ENCODE measurements at places on chromosomes 1 and 21. TPM values are rescaled to one million over a fixed set of nuclear protein-coding genes. Genes with fewer than 3 reads are reported as not detected.

Gene HLCS
- total RNA-seq = 21.6 TPM

Gene ELAPOR1
- 2.0 TPM for total RNA-seq

DNA sequence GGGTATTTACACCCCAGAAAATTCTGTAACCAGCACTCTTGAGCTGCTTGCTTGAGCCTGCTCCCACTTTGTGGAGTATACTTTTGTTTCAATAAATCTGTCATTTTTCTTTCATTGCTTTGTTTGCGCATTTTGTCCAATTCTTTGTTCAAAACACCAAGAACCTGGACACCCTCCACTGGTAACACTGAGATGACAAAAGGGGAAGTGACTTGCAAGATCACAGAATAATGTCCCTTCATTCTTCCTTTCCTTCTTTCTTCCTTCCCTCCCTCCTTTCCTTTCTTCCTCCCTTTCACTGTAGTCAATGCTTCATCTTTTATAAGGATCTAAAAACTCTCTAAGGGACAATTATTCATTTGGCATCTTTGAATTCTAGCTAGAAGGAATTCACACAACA is 134.5 kb upstream of the MAP1LC3C start:
- H3K27me3 ChIP-seq = peaks cover 5% of the 10 kb centered on the region
- H3K4me3 ChIP-seq = no peak overlapping the region
- no peak for DNase-seq
- H3K27ac ChIP-seq = no peak overlapping the region
- H3K36me3 ChIP-seq = no peaks in the 10 kb centered on the region

GRCh38 chr21:18253221-18253620 is 8.6 kb downstream of the CHODL start:
- no peak overlapping the region for H3K4me3 ChIP-seq
- H3K4me1 ChIP-seq = no peaks in the 10 kb centered on the region
- no peaks in the 10 kb centered on the region for H3K27me3 ChIP-seq
- H3K27ac ChIP-seq = no peak overlapping the region
- no peak for DNase-seq
- no peaks in the 10 kb centered on the region for H3K36me3 ChIP-seq

Gene SPRR3
- 0.57 TPM for total RNA-seq

GRCh38 chr21:42841156-42841915 is 38.0 kb downstream of the WDR4 start:
- no peaks in the 10 kb centered on the region for H3K36me3 ChIP-seq
- no peak overlapping the region for H3K4me3 ChIP-seq

Gene PMVK
- 27.1 TPM for total RNA-seq

- H3K36me3 ChIP-seq = no peaks in the 10 kb centered on the region
- no peak overlapping the region for H3K27ac ChIP-seq
- H3K27me3 ChIP-seq = no peaks in the 10 kb centered on the region
- no peak for DNase-seq
- H3K4me3 ChIP-seq = no peak overlapping the region
- H3K4me1 ChIP-seq = peaks cover 17% of the 10 kb centered on the region
Observed at GRCh38 chr1:214542275-214543199, 8.9 kb downstream of the PTPN14 start.

Gene S1PR1
- 0.15 TPM for total RNA-seq

Gene HNRNPR
- 198 TPM for total RNA-seq

GRCh38 chr1:31797216-31797615 is 18.6 kb downstream of the SPOCD1 start:
- H3K4me3 ChIP-seq = peak overlapping the region; percentile 63
- H3K27ac ChIP-seq = peak overlapping the region; percentile 75
- no peaks in the 10 kb centered on the region for H3K36me3 ChIP-seq
- peaks cover 35% of the 10 kb centered on the region for H3K4me1 ChIP-seq
- no peak for DNase-seq

- peaks cover 5% of the 10 kb centered on the region for H3K36me3 ChIP-seq
- H3K27me3 ChIP-seq = no peaks in the 10 kb centered on the region
- H3K27ac ChIP-seq = no peak overlapping the region
- no peak overlapping the region for H3K4me3 ChIP-seq
- no peak for DNase-seq
- H3K4me1 ChIP-seq = peaks cover 24% of the 10 kb centered on the region
Observed at GRCh38 chr1:94741996-94742395, 78.2 kb upstream of the SLC44A3 start.

Gene PRAMEF4
- not detected for total RNA-seq

- 0 out of 2 replicates have a peak, but pooled peaks cover 4% of the 10 kb centered on the region for H3K4me1 ChIP-seq
- H3K36me3 ChIP-seq = no peaks in the 10 kb centered on the region
- no peak overlapping the region for H3K4me3 ChIP-seq
- H3K27ac ChIP-seq = no peak overlapping the region
- H3K27me3 ChIP-seq = no peaks in the 10 kb centered on the region
Observed at GRCh38 chr1:56070601-56071000, 508.8 kb downstream of the PLPP3 start.

GRCh38 chr1:12142891-12143630 is 23.7 kb upstream of the TNFRSF1B start:
- no peak for DNase-seq
- H3K27me3 ChIP-seq = no peaks in the 10 kb centered on the region
- no peak overlapping the region for H3K27ac ChIP-seq
- no peak overlapping the region for H3K4me3 ChIP-seq
- no peaks in the 10 kb centered on the region for H3K36me3 ChIP-seq
- H3K4me1 ChIP-seq = peaks cover 31% of the 10 kb centered on the region

GRCh38 chr1:16065269-16065576 is 8.2 kb downstream of the FAM131C start:
- no peak for DNase-seq
- no peak overlapping the region for H3K27ac ChIP-seq
- no peaks in the 10 kb centered on the region for H3K27me3 ChIP-seq
- H3K36me3 ChIP-seq = no peaks in the 10 kb centered on the region
- H3K4me1 ChIP-seq = peaks cover 9% of the 10 kb centered on the region
- no peak overlapping the region for H3K4me3 ChIP-seq

Gene IL22RA1
- 4.2 TPM for total RNA-seq

DNA sequence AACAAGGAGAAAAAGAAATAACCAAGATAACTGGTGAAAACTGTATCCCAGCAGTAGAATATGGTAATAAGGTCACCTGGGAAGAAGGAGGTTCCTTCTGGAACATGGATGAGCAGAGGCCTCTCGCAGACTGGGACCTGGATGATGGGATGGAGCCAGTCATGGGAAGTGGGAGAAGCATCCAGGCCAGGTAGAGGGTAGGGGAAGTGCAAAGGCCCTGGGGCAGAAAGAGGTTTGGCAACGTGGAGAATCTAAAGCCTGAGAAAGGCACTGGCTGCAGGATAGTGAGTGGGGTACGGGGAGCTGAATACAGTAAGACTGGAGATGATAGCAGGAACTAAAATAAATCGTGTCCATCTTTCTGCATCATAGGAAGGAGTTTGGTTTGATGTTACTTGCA is 96.1 kb upstream of the VAMP3 start:
- no peaks in the 10 kb centered on the region for H3K36me3 ChIP-seq
- DNase-seq = no peak
- peaks cover 82% of the 10 kb centered on the region for H3K27me3 ChIP-seq
- H3K27ac ChIP-seq = no peak overlapping the region
- no peaks in the 10 kb centered on the region for H3K4me1 ChIP-seq
- H3K4me3 ChIP-seq = no peak overlapping the region

GRCh38 chr1:201999625-202000238 is 10.7 kb upstream of the ELF3 start:
- peaks cover 36% of the 10 kb centered on the region for H3K36me3 ChIP-seq
- H3K4me1 ChIP-seq = no peaks in the 10 kb centered on the region
- H3K4me3 ChIP-seq = no peak overlapping the region
- no peak overlapping the region for H3K27ac ChIP-seq
- no peaks in the 10 kb centered on the region for H3K27me3 ChIP-seq

- DNase-seq = no peak
- no peak overlapping the region for H3K4me3 ChIP-seq
- no peaks in the 10 kb centered on the region for H3K4me1 ChIP-seq
- H3K27me3 ChIP-seq = no peaks in the 10 kb centered on the region
- no peak overlapping the region for H3K27ac ChIP-seq
Observed at GRCh38 chr1:30868833-30869435, 39.6 kb downstream of the SDC3 start.

- H3K36me3 ChIP-seq = no peaks in the 10 kb centered on the region
- no peak overlapping the region for H3K4me3 ChIP-seq
- H3K4me1 ChIP-seq = peaks cover 42% of the 10 kb centered on the region
- no peak overlapping the region for H3K27ac ChIP-seq
- no peaks in the 10 kb centered on the region for H3K27me3 ChIP-seq
Observed at GRCh38 chr1:54965624-54966340, 14.6 kb upstream of the TMEM61 start.

Gene ESRRG
- not detected for total RNA-seq

DNA sequence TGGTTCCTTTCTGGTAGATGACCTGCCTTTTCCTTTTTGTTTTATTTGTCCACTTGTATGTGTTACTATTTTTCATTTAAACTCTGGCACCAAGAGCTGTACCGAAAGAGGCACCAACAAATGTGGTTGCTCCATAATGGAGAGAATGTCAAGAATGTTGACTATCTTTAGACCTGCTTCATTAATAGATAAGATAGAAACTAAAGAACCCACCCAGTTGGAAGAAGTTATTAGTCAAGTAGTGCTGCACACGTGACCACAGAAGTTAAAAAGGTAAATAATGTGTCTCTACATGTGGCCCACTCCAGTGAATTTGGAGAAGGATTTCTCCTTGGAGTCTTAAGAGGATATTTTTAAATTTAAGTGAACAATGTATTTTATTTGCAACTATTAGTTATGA is 9.3 kb downstream of the ATP1A1 start:
- H3K27me3 ChIP-seq = no peaks in the 10 kb centered on the region
- peak overlapping the region; percentile 17 for H3K27ac ChIP-seq
- no peak overlapping the region for H3K4me3 ChIP-seq
- no peak for DNase-seq

DNA sequence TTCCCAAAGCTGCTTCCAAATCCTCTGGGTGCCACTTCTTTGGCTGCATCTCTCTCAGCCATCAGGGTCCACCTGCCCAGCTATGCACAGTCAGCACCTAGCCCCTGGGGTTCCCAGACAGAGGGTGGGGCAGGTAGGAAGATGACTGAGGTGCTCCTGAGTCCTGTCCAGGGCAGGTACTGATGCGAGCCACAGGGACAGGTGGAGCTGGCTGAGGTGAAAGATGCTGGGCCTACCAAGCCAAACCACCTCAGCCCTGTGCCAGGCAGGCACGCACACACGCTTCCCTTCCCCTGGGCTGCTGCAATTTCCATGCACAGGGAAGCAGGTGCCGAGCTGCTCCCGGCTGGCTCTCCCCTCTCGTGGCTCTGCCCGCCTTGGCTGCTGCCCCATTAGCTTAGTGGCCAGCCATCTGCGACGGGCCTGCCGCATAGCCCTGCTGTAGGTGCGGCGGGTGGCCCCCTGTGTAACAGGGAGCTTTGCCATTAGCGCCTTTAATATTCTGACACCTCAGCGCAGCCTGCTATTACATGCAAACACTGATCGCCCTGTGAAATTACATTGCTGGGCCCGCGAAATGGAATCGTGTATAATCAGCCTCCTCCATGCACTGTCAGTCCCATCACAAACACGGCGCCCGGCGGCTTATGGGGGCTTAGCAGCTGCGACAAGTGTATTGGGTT is 38.9 kb downstream of the DMAP1 start:
- no peak overlapping the region for H3K4me3 ChIP-seq
- H3K27ac ChIP-seq = no peak overlapping the region
- DNase-seq = no peak
- H3K36me3 ChIP-seq = 0 out of 2 replicates have a peak, but pooled peaks cover 9% of the 10 kb centered on the region

DNA sequence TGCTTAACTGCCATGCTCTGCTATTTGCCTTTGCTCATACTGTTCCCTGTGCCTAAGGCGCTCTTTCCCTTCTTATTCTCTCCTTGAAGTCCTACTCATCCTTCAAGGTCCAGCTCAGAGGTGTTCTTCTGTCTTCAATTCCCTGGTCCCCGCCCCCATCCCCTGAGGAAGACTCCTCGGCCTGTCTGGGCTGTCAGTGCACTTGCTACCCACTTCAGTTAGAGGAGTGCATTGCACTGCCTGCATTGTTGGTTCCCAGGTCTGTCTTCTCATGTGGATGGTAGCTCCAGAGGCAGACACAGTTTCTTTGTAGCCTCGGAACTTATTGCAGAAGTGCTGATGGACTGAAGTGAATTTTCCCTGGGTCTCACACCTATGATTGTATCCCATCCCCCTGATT is 194.0 kb downstream of the C1orf94 start:
- no peaks in the 10 kb centered on the region for H3K36me3 ChIP-seq
- no peak overlapping the region for H3K27ac ChIP-seq
- no peak overlapping the region for H3K4me3 ChIP-seq
- H3K27me3 ChIP-seq = 0 out of 2 replicates have a peak, but pooled peaks cover 3% of the 10 kb centered on the region
- no peaks in the 10 kb centered on the region for H3K4me1 ChIP-seq

Gene PTGFRN
- total RNA-seq = 83.7 TPM

Gene TRIM63
- total RNA-seq = not detected

DNA sequence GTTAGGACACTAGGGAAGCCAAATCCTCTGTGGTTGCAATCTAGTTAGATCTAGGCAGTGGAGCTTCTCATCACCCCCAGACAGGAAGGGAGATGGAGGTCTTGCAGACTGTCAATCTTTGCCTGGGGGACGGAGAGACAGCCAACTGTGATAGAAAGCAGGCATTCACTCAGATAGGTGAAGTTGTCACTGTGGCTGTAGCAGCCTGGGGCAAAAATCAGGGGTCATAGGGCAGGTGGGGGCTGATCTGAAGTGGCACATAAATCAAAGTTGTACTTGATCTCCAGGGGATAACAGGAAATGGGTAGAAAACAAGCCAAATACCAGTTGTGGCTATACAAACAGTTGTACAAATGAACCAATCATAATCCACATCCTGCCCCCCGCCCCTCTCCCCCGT is 620.9 kb upstream of the USP24 start:
- H3K4me3 ChIP-seq = no peak overlapping the region
- no peaks in the 10 kb centered on the region for H3K27me3 ChIP-seq
- H3K36me3 ChIP-seq = no peaks in the 10 kb centered on the region
- H3K4me1 ChIP-seq = no peaks in the 10 kb centered on the region
- no peak overlapping the region for H3K27ac ChIP-seq
- DNase-seq = no peak

Gene AVPR1B
- not detected for total RNA-seq

Gene XKR8
- total RNA-seq = 4.9 TPM

GRCh38 chr1:59906931-59907330 is 19.6 kb downstream of the CYP2J2 start:
- no peaks in the 10 kb centered on the region for H3K27me3 ChIP-seq
- H3K27ac ChIP-seq = no peak overlapping the region
- H3K36me3 ChIP-seq = no peaks in the 10 kb centered on the region
- H3K4me1 ChIP-seq = no peaks in the 10 kb centered on the region
- no peak for DNase-seq

Gene FCRL4
- not detected for total RNA-seq

DNA sequence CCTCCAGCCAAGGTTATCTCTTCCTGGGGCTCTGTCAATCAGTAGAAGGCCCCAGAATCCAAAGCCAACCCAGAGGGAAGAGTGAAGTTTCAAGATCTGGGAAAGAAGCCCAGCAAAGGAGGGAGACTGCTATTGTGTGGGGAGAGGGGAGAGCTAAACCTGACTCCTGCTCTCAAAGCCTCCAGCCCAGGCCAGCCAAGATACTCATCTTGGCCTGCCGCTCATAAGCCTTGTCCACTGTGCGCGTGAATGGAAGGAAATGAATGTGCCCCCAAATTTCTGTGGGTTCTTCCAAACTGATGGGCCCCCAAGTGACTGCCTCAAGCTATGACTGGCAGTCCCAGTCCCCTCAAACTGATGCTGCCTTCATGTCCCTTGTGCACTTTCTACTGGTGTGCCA is 2.0 kb downstream of the PLXNA2 start:
- no peaks in the 10 kb centered on the region for H3K36me3 ChIP-seq
- H3K27me3 ChIP-seq = no peaks in the 10 kb centered on the region

GRCh38 chr1:48739091-48739490 is 37.6 kb downstream of the BEND5 start:
- H3K27ac ChIP-seq = no peak overlapping the region
- DNase-seq = no peak
- no peak overlapping the region for H3K4me3 ChIP-seq
- no peaks in the 10 kb centered on the region for H3K4me1 ChIP-seq

Measured in PC-9 (cell line).